ENCODE measurements at places on chromosomes 5 and 9. TPM values are rescaled to one million over a fixed set of nuclear protein-coding genes. Genes with fewer than 3 reads are reported as not detected.

- peak; percentile 89 for DNase-seq
These were observed 8.0 kb downstream of the PDLIM4 start for GRCh38 chr5:132265336-132266030.

- DNase-seq: no peak
These were observed 202.8 kb upstream of the MRPS30 start for GRCh38 chr5:44605926-44606325.

DNA sequence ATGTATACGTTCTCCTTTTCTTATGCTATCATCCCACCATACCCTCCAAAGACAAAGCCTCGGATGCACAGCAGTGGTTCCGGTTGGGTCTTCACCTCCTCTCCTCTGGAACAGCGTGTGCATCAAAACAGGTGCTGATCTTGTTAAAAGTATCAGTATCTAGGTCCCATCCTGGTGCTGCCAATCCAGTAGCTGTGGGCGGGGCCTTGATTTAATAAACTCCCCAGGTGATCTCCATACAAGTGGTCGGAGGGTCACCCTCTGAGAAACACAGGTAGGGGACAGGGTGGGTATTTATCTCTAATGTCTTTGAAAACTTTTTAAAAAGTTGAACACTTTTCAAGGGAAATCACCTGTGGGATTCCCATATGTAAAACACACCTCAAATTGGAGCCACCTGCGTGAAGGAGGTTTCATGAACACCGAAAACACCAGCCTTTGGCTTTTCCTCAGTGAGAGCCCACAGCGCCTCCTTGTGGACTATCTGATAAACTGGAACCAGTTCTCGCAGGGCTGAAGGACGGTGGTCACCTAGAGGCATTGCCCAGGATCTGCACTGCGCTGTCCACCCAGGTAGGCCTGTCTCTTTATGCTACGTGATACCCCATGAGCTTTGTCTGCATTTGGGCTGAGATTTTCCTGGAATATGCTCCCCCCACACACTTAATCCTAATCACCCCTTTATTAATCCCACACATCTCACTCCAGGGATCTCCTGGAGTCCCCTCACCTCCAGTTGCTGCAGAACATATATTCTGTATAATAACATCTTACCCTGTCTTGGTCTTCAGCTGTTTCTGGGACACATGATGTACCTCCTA is 80.5 kb upstream of the EPB41L4B start:
- DNase-seq: no peak

DNA sequence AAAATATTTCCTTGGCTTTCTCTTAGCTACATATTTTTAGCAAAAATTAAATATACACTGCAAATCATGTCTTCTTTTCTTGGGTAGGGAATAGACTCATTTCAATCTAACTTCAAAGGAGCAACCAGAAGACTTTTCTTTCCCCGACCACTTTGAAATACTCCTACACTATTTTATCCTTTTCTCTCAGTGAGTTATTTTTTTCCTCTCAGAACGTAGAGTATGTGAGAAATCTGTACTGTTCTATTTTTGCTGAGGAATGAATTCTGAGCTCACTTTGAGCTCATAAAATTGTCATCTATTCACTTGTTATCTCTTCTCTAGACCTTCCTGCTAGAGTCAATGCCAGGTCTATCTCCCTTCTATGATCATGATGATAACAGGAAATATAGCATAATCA is 22.2 kb upstream of the DAPK1 start:
- no peak for DNase-seq

GRCh38 chr9:33884856-33885701 is 68.1 kb downstream of the UBE2R2 start:
- DNase-seq: no peak

DNA sequence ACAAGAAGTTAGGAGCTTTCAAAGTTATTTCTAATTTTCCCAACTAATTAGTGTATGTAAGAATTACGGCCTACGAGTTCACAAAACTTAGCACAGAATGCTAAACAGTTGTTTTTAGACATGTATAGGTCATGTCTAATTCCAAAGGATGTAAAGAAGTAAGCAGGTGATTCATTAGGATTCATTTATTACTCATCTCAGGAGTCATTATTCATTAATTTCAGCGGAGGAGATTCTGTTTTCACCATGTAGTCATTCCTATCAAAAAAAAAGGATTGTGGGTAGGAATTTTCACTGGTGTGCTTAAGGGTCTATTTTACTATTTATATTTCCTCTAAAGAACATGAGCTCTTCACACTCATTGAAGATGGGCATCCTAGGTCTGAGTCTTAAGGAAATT is 532.2 kb downstream of the ACTL7B start:
- DNase-seq: no peak

GRCh38 chr5:35859101-35859661 is 2.5 kb downstream of the IL7R start:
- DNase-seq: no peak

DNA sequence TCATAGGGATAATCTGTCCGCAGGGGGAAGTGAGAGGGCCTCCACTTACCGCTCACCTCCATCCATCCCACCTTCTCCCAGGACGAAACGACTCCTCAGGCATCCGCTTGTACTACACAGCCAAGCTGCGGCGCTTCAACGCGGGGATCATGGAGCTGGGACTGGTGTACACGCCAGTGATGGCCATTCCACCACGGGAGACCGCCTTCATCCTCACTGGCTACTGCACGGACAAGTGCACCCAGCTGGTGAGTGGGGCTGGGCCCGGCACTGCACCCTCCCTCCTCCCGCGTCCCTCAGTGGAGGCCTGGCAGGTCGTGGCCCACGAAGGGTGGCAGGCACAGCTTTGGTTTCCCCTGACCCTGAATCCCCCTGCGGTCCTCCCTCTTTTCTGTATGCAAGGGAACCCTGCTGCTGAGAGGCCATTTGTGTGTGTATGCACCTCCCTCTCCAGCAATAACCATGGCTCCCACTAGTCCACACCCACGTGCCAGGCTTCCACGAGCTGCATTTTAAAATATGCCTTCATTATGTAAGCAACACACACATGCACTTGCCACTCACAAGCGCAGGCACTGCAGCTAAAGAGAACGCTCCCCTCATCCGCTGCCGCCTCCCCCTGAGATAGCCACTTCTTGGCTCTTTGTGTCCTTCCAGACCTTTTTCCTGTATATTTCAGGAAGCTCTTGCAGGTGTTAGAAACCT is 11.8 kb downstream of the DBH start:
- DNase-seq: no peak

GRCh38 chr9:81637276-81637675 is 52.1 kb downstream of the TLE1 start:
- no peak for DNase-seq

- peak; percentile 37 for DNase-seq
These were observed 107.4 kb downstream of the LMNB1 start for GRCh38 chr5:126884269-126884819.

Gene KIF24
- total RNA-seq: 1.2 TPM

Gene BARHL1
- total RNA-seq: not detected

Gene AJM1
- total RNA-seq: 0.75 TPM

Gene SLC6A3
- not detected for total RNA-seq

Gene OLFM1
- 0.96 TPM for total RNA-seq

Gene TTC16
- total RNA-seq: not detected

Gene ST8SIA4
- 2.3 TPM for total RNA-seq

Measured in kidney epithelial cell (primary cell).